ENCODE measurements at places on chromosomes 6 and 20.

- DNase-seq = peak; percentile 33
These were observed 16.1 kb upstream of the SLC17A3 start for GRCh38 chr6:25889877-25890853.

DNA sequence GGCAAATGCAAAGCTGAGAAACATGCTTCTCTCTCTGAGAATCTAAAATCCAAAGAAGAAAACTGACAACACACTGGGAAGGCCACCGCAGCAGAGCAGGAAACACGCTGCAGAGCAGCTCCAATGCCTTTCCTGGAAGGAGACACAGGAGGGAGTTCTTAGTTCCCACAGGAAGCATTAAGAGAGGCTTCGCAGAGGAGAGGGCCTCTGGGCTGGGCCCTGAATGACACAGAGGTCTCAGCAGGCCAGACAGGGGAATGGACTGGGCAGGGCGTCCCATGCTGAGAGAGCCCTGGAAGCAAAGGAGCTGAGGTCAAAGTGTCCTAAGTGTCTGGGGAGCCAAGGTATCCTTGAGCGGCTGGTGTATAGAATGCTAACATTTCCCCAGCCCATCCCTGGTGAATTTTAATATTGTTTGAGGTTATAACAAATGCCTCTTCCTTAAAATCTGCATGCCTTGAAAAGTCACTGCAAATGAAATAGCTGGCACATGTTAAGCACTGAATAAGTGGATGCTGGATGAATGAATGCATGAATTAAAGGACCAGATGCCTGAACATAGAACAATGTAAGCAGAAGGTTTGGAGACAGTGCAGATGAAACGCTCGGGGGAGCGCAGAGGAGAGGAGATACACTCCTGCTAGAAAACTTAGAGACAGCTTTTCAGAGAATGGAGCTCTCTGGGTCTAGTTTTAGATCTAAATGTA, 110.0 kb upstream of the SYNDIG1 start:
- no peak for DNase-seq

GRCh38 chr6:1129131-1129530, 182.8 kb upstream of the FOXQ1 start:
- peak; percentile 17 for DNase-seq

DNA sequence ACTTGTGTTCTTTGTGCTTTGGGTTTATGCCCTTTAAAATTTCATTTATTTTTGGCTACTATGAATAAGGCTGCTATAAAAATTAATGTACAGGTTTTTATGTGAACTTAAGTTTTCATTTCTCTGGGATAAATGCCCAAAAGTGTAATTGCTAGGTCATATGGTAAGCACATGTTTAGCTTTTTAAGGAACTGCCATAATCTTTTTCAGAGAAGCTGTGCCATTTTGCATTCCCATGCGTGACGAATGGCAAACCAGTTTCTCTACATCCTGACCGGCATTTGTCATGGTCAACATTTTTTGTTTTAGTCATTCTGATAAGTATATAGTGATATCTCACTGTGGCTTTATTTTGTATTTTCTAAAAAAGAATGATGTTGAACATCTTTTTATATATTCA, 236.0 kb upstream of the SGK1 start:
- no peak for DNase-seq

DNA sequence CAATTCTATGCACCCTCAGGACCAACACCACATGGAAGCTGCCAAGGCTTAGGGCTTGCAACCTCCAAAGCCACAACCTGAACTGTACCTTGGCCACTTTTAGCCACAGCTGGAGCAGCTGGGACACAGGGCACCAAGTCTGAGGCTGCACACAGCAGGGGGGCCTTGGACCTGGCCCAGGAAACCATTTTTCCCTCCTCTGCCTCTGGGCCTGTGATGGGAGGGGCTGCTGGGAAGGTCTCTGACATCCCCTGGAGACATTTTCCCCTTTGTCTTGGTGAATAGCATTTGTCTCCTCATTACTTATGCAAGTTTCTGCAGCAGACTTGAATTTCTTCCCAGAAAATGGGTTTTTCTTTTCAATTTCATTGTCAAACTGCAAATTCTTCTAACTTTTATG, 13.0 kb downstream of the TPBG start:
- DNase-seq = no peak
